ENCODE measurements at places on chromosomes 12 and 14.

DNA sequence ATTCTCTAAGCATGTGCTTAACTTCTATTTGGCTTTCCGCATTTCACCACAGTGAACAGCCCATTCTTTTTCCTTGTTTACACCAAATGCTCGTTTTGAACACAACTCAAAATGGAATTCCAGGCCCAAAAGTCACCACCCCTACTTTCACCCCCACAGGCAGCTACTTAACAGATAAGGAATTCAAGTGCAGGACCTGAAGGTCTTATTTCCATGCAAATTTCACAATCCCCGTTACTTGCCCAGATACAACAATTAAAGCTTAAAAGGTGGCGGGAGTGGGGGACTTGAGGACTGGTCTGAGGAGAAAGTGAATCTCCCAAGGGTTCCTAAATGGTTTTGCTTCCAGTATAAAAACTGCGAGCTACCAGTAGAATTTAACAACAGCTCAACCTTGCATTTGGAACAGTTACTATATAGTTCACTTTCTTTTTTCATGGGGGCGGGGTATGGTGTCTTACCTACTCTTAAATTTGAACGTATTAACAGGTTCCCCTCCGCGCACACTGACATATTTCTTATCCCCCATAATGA, 3.7 kb downstream of the USP44 start:
- DNase-seq: no peak

- DNase-seq: no peak
Measured at GRCh38 chr12:74646831-74647230, 109.2 kb downstream of the ATXN7L3B start.

DNA sequence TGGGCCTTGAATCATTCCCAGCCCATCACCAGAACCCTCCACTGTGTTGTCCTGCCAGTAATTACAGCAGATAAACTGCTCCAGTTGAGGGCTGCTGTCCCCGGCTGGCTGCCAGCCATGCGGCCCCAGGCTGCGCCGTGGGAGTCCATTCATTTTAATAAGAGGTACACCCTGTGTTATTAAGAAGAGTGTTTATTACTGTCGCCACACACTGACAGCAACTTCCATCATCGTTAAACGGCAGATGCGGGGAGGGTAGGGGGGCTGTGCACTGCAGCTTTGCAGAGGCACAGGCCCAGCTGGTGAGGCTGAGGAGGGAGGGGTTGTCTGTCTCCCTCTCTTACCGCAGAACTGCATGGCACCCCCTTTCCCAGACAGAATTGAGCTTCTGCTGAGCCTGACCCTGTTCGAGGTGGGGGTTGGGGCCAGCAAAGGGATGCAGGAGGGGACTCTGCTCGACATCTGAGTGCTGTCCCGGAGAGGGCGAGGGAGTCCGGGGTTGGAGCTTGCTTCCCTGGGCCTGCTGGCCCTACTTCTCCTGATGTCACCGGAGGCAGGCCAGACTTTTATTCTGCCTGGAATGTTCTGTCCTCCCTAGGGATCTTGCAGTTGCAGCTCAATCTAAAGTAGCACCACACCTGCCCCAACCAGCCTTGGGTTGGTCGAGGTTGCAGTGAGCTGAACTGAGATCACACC, 33.8 kb upstream of the GPATCH2L start:
- no peak for DNase-seq

GRCh38 chr12:128245121-128245520, 21.8 kb upstream of the TMEM132C start:
- no peak for DNase-seq

GRCh38 chr12:21773263-21773741, 1.2 kb downstream of the KCNJ8 start:
- no peak for DNase-seq

GRCh38 chr14:50350975-50351374, 38.9 kb downstream of the DMAC2L start:
- no peak for DNase-seq

GRCh38 chr12:108254030-108254429, 85.1 kb downstream of the CMKLR1 start:
- no peak for DNase-seq

DNA sequence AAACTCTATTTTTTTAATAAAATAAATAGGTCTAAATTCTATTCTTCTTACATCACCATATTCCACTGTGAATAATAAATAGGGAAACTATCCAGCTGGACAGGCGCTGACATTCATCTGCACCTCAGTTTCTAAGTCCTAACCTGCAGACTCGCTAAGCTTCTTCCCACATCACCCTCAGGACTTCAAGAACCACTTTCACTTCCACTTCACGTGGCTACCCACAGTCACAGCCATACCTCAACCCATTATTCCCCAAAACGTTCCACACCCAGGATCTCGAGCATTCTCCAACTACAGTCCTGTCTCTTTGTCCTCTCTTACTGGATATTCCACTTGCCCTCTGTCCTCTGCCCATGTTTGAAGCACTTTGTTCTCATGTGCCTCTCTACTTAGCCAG, 71.1 kb downstream of the C2CD5 start:
- no peak for DNase-seq

DNA sequence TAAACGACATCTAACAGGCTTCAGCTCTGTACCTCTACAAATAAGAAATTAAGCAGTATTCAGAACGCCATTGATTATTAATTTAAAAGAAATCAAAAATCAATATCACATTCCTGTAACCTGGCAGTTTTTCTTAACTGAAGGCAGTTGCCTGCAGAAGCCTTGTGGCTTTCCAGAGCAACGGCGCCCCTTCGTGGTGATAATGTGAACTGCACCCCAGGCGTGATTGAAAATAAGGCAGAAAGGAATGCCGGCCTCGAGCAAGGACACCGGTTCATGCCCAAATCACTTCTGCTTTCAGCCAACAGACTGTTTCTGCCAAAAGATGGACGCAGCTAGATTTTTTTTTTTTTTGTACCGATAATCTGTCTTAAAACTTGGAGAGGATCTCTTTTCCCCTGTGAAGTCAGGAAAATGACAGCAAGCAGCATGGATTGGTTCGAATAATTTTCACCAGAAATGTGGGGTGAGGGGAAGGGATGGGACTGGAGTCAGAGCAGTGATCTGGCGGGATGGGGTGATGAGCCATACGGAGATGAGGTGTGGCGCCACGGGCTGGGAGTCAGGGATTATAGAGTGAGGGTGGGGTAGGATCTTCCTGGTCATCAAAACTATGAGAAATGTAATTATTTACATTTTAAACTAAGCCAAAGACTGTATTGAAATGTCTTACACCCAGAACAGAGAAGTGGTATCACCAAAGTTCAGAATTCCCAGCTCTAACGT, 473.0 kb downstream of the DPF3 start:
- no peak for DNase-seq

GRCh38 chr12:16467272-16467671, 119.8 kb downstream of the MGST1 start:
- no peak for DNase-seq

- no peak for DNase-seq
Measured at GRCh38 chr14:88258021-88258420, 65.0 kb downstream of the KCNK10 start.

- no peak for DNase-seq
Measured at GRCh38 chr14:72755766-72756165, 138.1 kb downstream of the DPF3 start.

DNA sequence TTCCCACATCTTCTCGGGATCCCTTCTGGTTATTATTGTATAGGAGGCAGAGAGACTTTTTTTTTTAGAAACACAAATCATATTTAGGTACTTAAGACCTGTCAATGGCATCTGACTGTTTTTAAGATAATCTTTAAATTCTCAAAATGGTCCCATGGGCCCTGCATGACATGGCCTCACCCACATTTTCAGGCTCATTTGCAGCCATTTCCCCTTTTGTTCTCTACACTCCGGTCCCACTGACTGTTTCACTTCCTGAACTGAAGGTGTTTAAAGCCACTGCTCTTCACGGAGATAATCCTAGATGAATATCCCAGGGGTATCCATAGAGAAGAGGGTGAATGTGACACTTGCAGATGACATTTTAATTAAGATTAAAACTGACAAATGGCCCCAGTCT, 12.3 kb upstream of the C12orf71 start:
- no peak for DNase-seq

DNA sequence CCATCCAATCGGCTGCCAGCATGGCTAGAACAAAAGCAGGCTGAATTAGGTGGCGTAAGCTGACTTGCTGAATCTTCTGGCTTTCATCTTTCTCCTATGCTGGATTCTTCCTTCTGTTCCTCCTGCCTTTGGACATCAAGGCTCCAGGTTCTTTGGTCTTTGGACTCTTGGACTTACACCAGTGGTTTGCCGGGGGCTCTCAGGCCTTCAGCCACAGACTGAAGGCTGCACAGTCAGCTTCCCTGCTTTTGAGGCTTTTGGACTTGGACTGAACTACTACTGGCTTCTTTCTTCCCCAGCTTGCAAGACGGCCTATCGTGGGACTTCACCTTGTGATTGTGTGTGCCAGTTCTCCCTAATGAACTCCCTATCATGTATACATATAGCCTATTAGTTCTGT, 42.0 kb downstream of the RPS6KA5 start:
- DNase-seq: no peak
